ENCODE measurements at places on chromosomes 1 and 21.

GRCh38 chr1:72063364-72064044, 218.8 kb downstream of the NEGR1 start:
- DNase-seq: no peak

DNA sequence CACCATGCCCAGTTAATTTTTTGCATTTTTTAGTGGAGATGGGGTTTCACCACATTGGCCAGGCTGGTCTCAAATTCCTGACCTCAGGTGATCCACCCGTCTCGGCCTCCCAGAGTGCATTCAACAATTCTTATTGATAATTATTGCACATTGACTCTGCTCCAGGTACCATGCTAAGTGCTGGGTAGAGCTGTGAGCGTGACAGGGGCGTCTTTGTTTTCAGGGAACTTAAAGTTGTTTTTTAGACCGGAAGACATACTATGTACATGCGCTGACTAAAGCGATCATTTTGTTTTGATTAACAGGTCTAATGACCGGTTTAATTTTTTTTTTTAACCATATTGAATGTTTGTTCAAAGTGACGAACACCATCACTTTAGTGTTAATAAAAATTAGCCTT, 4.0 kb downstream of the CD247 start:
- no peak for DNase-seq

DNA sequence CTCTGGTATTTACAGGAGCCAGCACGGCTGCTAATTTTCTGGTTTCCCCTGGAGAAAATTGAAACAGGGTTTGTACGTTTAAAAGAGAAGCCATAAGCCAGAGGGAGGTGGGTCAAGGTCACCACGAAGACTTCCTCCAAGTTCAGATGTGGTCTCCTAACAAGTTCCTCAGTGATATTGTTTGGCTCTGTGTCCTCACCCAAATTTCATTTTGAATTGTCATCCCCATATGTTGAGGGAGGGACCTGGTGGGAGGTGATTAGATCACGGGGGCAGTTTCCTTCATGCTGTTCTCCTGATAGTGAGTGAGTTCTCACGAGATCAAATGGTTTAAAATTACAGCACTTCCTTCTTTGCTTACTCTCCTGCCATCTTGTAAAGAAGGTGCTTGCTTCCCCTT, 295.4 kb upstream of the DAB1 start:
- no peak for DNase-seq

DNA sequence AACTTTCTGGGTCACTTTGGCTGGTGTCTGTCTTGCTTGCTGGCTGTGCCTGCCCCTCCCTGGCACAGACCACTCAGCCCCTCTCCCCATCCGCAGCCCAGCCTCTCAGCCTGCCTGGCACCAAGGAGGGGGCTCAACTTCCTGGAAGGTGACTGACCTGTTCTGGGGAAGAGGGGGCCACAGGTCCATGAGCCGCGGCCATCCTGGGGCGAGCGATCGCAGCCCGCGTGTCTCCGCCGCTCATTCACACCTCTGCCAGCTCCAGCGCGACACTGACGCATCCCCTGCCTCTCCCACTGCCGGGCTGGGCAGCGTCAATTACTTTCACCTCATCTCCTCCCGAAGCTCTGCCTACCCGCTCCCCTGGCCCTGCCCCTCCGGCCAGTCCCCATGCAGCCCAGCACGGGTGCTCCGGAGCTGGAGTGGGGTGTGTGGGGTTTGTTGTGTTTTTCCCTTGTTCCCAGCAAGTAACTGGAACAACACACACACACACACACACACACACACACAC, 14.3 kb downstream of the SLC6A9 start:
- no peak for DNase-seq

Data from T-helper 2 cell (primary cell).